ENCODE measurements at places on chromosomes 3 and 15. TPM values are rescaled to one million over a fixed set of nuclear protein-coding genes. Genes with fewer than 3 reads are reported as not detected.

GRCh38 chr3:139301183-139301582 lies 42.6 kb upstream of the MRPS22 start:
- DNase-seq, result no peak

DNA sequence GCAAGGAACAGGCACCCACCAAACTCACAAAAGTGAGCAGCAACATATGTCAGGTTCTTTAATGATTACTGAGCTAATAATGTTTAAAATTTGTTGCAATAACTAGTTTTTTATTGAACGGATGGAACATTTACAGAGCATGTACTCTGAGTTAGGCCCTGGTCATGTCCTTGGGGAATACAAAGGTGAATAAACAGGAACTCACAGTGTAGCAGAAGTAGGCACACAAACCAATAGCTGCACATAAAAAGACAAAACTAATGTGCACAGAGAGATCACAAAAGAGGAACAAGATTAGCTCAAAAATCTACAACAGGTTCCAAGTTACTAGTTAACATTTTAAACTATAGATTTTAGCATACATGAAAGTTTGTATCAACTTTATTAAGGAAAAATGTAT lies 505.3 kb upstream of the PPP2R3A start:
- no peak for DNase-seq

Gene NOP10
- total RNA-seq, result 319 TPM

Gene TMEM158
- total RNA-seq, result 5.0 TPM

Gene ADCY5
- 2.7 TPM for total RNA-seq

Gene GASK1A
- total RNA-seq, result 1.1 TPM

Gene PLSCR5
- total RNA-seq, result not detected

DNA sequence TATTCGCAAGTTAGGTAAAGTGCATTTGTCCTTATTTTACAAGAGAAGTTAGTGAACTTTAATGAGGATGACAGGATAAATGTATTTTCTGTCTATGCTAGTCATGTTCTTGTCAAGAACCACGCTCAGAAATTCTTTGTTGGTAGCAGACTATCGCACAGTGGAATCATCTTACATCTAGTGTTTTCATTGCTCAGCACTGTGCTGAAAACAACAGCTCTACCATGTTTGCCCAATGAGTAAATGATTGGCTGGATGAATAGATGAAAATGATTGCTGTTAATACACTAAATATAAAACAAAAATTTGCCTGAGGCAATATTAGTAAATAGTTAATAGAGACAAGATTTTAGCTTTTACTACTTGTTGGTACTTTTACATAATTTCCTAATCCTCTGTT lies 265.3 kb upstream of the GOLIM4 start:
- no peak for DNase-seq

GRCh38 chr3:64056606-64057180 lies 33.4 kb upstream of the PSMD6 start:
- peak; percentile 35 for DNase-seq

Gene VGLL4
- 52.4 TPM for total RNA-seq

DNA sequence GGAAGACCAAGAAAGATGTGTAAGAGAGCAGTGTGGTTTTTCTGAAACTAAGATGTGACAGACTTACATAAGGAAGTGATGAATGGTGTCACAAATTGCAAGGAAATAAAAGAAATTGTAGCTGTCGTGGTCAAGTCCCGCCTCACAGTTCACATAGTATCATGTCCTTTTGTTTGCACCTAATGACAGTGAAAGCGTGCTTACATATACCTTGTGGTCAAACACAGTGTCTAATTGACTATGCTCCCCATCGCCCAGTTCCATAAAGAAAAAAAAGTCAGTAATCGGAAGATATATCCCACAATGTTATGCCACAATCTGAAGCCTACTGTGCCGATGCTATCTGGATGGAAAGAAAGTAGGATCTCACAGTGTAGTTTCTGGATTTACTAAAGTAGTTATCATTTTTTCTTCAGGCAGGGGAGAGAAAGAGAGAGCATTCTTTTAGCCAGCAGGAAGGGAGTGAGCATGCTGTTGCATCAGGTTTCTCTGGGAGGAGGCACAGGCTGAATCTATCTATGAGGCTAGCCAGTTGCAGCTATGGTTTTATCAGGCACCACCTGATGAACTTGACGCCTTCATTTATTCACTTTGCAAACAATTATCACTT lies 9.8 kb upstream of the PLSCR1 start:
- no peak for DNase-seq

GRCh38 chr3:16478516-16478915 lies 35.0 kb downstream of the RFTN1 start:
- DNase-seq, result no peak

- DNase-seq, result peak; percentile 16
Measured at GRCh38 chr3:94301366-94301765, 238.5 kb downstream of the NSUN3 start.

DNA sequence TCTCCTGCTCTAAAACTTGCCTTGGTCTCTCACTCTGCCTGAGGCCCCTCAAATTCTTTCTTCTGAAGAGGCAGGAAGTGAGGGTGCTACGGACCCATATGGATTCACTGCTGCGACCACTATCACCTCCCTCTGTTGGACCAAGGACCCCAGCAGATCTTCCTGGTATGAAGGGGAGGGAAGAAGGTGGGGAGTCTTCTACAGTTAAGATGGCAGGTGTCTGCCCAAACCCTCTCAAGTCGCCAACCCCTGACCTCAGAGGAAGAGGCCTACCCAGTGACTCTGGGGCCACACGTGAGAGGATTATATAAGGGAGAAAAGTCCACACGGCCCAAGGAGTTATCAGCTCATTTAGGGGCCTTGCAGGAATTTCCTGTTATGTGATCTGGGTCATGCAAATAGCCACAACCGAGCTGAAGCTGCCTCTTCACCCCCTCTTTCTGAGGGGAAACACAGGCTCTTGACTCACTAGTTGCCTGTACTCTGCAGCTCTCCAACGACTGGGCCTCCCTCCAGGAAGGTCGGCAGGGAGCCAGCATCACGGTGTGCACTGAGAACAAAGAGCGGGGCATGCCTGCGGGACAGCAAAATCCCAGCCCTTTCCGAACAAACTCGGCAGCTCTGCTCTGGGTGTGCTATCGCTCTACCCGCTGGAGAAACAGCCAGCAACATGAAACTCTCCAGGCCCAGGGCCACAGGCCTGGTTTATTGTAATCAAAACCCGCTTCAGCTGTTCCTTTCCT lies 116.0 kb downstream of the XXYLT1 start:
- peak; percentile 30 for DNase-seq

DNA sequence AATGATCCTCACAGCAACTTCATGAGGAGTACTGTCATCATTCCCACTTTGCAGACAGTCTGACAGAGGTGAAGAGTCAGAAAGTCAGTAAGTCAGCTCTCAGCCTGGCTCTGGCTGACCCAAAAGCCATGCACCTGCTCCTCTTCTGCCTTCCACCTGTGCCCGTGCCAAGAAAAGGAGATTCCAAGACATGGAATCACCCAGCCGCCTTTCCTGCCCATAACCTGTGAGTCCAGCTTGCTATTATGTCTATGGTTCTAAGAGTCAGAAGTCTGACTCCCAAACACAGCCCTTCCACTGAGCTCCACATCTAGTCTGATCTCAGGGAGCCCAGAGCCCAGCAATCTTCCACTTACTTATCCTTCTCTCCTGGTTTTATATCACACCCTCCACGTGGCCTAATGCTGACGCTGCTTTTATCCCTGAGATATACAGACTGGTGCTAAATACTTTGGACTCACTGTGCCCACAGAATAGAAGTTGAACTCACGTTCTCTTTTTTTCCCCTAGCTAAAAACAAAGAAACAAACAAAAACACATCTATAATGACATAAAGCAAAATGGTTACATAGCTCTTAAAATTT lies 66.0 kb downstream of the PLD1 start:
- DNase-seq, result no peak

- DNase-seq, result no peak
Measured at GRCh38 chr3:135967867-135968266, 2.3 kb downstream of the PPP2R3A start.

- DNase-seq, result no peak
Measured at GRCh38 chr3:39385456-39386090, 2.4 kb downstream of the SLC25A38 start.

DNA sequence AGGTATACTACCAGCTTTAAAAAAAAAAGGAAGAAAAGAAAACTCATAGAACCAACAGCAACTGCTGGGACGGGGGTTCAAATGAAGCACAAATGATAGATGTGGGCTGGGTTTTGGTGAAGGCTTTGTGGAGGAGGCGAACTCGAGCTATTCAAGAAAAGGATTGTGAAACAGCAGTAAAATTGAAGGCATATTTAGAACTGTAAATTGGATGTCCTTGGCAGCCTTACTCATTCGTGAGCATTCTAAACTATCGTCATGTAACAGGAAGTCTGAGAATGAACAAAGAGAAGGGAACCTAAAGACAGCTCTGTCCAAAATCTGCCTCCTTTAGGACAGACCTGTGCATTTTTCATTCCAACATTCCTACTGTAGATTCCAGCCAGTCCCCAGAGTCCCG lies 97.8 kb downstream of the LARS2 start:
- no peak for DNase-seq

Gene IMPG2
- under 0.01 TPM for total RNA-seq

Measured in epithelial cell of proximal tubule (primary cell).